Stimulated activated naive CD4-positive, alpha-beta T cell (primary cell): ENCODE measurements at places on chromosomes 5 and 9.

GRCh38 chr5:149345892-149346222, 558 bp downstream of the GRPEL2 start:
- DNase-seq = no peak

DNA sequence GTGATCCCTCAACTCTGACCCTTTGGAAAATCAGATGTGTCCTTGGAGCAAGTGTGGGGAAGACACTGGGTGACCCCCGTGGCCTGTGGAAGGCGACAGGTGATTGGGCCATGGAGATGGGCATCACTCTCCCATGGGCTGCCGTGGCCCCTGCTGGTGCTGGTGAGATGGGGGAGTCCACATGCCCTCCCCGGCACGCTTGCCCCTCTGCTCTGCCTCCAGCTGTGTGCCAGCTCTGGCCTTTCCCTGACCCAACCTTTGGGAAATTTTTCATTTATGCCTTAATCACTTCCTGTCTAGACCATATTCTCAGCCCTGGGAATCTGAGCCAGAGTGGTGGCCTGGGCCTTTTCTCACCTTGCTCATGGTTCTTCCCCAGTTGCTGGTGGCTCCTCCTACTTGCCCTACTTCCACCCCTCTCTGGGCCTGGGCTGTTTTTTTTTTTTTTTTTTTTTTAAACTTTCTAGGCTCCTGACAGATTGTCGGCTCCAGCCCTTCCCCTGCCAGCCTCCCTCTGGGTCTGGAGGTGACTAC, 56.6 kb downstream of the RGS3 start:
- DNase-seq = peak; percentile 24

GRCh38 chr9:27633764-27634163, 60.5 kb upstream of the C9orf72 start:
- no peak for DNase-seq

GRCh38 chr5:177035976-177036375, 13.5 kb downstream of the ZNF346 start:
- DNase-seq = no peak

- DNase-seq = peak; percentile 92
Measured at GRCh38 chr5:143405063-143405848, 1.8 kb upstream of the NR3C1 start.

DNA sequence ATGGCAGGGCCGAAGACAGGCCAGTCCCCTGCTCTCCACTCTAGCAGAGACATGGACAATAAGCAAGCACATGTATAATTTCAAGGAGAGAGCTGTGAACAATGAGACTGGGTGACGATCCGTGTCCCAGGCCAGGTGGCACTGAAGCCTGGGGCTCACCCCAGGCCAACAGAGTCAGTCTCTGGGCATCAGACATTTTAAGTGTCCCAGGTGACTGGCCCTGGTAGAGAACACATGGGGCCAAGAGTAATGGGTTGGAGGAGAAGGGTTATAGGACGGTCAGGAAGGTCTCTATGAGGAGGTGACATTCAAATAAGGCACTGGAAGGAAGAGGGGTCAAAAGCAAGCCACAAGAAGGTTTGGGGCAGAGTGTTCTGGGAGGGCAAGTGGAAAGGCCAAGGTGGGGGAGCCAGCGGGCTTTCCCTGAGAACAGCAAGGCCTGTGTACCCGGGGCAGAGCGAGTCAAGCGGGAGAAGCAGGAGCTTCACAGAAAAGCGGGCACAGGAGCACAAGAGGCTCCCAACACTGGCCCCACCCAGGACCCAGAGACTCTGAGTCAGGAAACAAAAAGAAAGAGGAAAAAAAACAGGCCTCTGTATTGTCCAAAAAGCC, 1.1 kb upstream of the AKNA start:
- no peak for DNase-seq

DNA sequence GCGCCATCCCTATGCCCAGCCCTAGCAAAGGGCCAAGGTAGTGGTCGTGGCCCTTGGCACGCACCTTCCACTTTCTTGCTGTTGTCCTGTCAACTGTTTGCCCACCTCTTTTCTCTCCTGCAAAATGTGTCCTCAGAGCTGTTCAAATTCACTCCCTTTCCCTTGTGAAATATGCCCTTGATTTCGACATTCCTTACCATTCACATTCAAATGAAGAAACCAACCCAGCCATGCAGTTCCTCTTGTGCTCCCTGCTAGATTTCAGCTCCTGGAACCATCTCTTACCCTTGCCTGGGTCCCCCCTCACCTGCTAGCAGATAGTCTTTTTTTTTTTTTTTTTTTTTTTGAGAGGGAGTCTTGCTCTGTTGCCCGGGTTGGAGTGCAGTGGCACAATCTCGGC, 19.6 kb upstream of the HRH2 start:
- DNase-seq = no peak

DNA sequence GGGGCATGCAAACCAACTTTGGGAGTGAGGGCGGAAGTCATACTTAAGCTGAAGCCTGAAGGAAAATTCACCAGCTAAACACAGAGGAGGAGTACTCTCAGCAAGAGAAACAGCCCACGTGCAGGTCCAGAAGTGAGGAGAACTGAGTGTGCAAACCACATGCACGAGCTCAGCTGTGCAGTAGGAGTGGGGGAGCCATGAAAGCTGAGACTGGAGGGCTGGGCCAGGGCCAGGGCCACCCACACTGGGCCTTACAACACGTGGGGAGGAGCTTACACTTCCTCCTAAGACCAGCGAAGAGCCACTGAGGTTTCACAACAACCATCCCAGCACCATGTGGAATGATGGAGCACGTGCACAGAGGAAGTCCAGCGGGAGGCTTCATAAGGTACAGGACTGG, 9.3 kb upstream of the WWC1 start:
- no peak for DNase-seq

DNA sequence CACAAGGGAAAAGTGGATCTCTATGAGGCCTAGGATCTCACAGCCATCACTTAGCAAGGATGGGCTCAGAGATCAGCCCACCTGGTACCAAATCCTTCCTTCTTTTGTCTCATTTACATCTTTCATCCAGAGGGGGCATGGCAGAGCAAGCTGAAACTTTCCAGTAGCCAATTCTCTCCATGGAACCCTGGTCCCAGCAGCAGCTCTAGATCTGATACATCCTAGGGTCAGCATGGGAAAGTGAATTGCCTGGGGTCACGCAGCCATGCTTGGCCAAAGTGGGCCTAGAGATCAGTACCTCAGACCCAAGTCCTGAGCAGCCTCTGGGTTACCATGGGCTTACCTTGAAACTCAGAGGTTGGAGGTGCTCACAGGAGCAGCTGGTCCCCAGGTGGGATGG, 170.5 kb downstream of the GABBR2 start:
- no peak for DNase-seq

DNA sequence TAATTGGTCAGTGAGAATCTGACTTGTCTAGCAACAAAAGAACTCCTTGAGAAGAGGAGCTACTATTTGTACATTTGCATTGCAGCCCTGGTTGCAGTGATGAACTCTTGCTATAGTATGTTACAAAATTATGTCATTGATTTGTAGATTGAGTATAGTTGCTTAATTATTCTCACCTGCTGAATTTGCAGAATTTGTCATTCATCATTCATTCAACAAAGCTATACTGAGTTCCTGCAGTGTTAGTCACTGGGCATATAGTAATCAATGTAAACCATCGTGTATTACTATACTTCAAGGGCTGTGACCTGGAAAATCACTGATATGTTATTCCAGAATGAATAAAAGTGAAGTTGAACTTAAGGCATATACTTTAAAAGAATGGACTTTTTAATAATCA, 50.1 kb downstream of the SLC1A3 start:
- DNase-seq = no peak

DNA sequence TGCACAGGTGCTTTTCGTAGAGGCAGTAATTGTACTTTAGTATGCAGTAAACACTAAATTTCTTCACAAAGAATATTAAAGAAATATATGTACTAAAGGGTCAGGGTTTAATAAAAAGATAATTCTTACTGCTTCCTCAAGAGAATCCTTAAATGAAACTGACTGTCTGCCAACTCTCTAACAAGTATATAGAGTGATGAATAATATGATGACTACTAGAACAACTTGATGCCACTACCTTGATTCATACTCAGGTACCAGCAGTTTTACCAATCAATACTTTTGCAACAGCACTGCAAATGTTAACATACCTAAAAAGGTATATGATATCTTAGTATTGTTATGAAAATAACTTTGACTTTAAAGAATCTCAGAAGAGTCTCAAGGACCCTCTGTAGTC, 3.8 kb downstream of the YIPF5 start:
- no peak for DNase-seq

- no peak for DNase-seq
Measured at GRCh38 chr9:128768606-128769005, 3.1 kb downstream of the ZER1 start.

DNA sequence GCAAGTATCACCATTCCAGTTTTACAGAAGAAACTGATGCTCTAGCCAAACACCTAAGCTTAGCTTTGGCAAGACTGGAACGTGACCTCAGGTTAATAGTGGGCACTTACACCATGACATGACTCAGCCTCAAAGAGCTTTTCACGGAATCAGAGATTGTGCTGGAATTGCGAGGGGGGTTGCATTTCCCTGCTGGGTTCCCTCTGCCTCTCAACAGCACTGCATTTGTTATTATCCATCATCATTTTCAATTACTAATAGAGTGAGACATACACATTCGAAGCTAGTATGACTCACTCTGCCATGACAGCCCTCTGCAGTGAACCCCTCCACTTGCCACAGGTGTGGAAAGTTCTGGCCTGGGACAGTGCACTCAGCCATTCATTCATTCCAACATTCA, 8.0 kb downstream of the SPOCK1 start:
- DNase-seq = no peak

DNA sequence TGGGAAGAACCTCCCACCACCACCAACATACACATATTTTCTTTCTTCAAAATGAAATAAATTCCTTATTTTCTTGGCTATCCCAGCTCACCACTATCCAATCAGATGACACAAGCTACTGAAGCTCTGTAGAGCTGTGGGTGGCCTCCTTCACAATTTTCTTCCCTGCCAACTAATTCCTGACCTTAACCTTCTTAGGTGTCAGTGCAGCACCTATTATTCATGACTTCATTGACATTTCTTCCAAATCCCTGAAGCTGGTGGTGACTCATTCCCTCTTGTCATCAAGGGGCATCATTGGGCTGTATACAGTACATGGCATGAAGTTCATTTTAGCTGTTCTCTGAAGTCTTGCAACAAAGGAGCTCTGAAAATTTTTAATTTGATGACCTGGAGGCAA, 42.0 kb upstream of the ADRA1B start:
- no peak for DNase-seq

DNA sequence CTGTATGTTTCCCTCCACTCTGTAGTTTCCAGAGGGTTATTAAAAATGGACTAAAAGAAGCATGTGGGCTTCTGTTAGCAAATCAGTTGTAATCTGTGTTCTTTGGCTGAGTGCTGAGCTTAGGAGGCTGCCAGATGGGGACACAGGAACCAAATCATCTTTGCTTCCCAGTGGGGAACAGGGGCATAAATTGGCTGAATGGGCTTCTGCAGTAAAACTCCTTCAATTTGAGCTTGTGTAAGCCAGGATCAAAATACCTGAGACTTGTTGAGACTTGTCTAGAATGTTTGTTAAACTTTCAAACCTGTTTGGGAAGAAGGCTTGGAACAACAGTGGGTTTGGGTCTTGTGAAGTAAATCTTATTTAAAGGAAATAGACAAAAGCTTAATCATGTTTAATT, 32.2 kb upstream of the TNFAIP8 start:
- DNase-seq = no peak

GRCh38 chr5:169442913-169443784, 140.4 kb upstream of the SPDL1 start:
- no peak for DNase-seq

GRCh38 chr5:18967637-18968036, 1020.4 kb downstream of the CDH18 start:
- DNase-seq = no peak

DNA sequence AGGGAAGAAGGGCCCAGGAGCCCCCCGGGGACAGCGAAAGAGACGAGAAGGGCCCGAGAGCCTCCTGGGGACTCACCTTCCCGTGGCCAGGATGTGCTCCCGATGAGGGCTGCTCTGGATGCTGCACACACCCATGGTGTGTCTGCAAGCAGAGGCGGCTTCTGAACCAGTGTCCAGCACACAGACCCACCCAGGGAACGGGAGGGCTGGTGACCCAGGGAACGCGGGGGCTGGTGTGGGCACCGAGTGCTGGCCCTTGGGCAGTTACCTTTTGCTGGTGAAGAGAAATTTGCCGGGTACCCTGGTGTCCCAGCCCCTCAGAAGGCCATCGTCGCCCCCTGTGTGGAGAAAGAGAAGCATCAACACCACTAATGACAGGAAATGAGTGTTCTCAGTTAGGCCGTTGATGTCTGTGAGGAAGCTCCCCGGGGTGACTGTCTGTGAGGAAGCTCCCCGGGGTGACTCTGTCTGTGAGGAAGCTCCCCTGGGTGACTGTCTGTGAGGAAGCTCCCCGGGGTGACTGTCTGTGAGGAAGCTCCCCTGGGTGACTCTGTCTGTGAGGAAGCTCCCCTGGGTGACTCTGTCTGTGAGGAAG, 13.2 kb downstream of the MRPL41 start:
- DNase-seq = no peak

- DNase-seq = no peak
Measured at GRCh38 chr5:151097061-151097460, 16.2 kb upstream of the TNIP1 start.

- DNase-seq = no peak
Measured at GRCh38 chr9:116580853-116581252, 106.3 kb upstream of the TRIM32 start.

GRCh38 chr5:93078082-93079038, 502.7 kb downstream of the NR2F1-AS1 start:
- DNase-seq = no peak

GRCh38 chr5:179608131-179608581, 15.3 kb downstream of the HNRNPH1 start:
- no peak for DNase-seq

- DNase-seq = no peak
Measured at GRCh38 chr9:85258823-85259370, 482.9 kb downstream of the AGTPBP1 start.

DNA sequence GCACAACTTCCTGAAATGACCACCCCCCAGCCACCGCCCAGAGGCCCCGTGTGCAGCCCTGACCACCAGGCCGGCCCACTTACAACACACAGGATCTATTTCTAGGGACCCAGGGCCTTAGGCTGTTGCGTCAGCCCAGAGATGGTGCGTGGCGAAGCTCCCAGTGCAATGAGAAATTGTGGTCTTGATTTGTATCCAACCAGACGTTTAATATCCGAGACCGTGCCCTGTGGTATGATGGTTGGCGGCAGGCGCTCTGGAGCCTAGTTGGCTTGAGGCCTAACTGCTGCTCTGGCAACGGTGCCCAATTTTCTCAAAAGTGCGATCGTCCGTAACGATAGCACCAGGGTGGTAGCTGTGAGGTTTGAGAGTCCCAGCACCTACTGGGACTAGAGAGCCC, 32.6 kb upstream of the SLC6A19 start:
- no peak for DNase-seq

GRCh38 chr9:137588311-137588710, 2.0 kb downstream of the ZMYND19 start:
- DNase-seq = no peak

DNA sequence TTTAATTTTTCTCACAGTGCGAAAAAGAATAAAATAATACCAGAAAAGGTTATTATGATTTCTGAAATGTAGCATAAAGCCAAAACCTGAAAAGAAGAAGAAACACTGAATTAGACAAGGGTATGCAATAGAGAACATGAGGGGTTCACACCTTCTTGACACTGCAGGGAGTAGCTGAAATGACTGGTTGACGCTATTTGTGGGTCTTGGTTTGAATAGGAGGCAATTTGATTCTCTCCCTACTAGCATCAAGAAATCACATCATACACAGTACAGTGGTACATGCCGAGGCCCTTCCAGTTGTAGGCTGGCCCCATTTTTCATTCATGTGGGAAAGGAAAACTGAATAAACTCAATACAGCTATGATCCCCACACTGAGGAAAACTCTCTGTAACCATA, 68.6 kb downstream of the NR3C1 start:
- no peak for DNase-seq
